ENCODE measurements at places on chromosomes 3 and 15. TPM values are rescaled to one million over a fixed set of nuclear protein-coding genes. Genes with fewer than 3 reads are reported as not detected.

Gene FRG2C
- total RNA-seq = not detected

Gene FEZF2
- not detected for total RNA-seq

Gene CERS3
- total RNA-seq = 2.3 TPM

Gene FBXO40
- total RNA-seq = not detected

Gene TMEM40
- 2.3 TPM for total RNA-seq

Gene SKOR1
- total RNA-seq = 0.21 TPM

Gene SLC9C1
- 1.9 TPM for total RNA-seq

Gene GRAMD1C
- 14.3 TPM for total RNA-seq

Gene QTRT2
- total RNA-seq = 37.5 TPM

Gene SNUPN
- 25.1 TPM for total RNA-seq

Gene ATP8B4
- total RNA-seq = 24.3 TPM
